Central memory CD8-positive, alpha-beta T cell (primary cell): ENCODE measurements at places on chromosomes 7 and 10.

- no peak for DNase-seq
These were observed 30.8 kb downstream of the SLC37A3 start for GRCh38 chr7:140367528-140367927.

DNA sequence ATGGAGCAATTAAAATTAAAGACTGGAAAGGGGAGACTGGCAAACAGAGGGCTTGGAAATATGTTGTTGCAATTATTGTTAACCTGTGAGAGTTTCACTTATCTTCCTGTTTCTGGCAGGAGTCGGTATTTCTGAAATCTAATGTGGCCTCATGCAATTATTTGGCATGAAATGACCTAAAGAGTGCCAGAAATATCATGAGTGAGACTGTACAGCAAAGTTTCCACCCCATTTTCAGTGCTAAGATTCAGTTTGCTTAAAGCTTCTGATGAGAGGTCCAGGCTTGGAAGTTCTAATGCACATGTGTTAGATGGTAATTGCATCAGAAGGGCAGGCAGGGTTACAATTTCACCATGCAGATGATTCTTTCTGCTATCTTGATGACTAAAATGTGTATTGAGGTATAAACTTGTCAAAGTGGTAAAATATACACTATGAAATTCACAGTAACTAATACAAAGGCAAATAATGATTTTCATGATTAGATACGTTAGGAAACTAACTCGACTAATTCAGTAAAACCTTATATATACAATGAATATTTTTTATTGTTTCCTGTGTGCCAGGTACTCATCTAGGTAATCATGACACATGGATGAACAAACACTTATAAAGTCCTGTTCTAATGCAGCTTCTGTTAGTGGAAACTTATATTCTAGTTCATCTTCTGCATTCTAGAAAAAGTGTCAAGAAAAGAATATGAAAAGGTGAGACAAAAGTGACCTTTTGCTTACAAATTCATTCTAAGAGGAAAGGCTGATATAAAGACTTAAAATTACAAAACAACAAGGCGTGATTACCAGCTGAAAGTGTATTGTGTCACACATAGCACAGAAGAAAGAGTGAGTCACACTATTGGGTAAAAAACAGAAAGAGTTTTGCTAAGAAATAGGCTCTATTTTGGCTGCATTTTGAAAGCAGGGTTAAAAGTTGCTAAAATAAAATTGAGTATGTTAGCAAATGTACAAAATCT, 533.4 kb upstream of the SEMA3D start:
- DNase-seq, result no peak

- no peak for DNase-seq
These were observed 2.3 kb upstream of the GIMAP8 start for GRCh38 chr7:150447966-150448788.

GRCh38 chr10:111758593-111758992, 425.0 kb downstream of the GPAM start:
- DNase-seq, result no peak

- DNase-seq, result no peak
These were observed 948 bp downstream of the ZNF138 start for GRCh38 chr7:64795176-64795575.

DNA sequence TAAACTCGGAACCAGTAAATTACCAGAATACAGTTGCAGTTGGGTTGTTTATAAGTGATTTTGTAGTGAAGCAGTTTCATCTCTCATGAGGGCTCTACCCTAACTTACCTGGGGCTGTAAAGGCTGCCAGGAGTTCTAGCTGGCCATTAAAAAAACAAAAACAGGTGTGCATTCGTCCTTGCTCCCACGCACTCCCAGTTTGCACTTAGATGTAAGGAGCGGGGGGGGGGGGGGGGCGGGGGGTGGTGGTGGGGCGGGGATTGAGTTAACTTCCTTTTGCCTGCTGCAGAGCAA, 2.3 kb upstream of the PFKFB3 start:
- DNase-seq, result no peak

DNA sequence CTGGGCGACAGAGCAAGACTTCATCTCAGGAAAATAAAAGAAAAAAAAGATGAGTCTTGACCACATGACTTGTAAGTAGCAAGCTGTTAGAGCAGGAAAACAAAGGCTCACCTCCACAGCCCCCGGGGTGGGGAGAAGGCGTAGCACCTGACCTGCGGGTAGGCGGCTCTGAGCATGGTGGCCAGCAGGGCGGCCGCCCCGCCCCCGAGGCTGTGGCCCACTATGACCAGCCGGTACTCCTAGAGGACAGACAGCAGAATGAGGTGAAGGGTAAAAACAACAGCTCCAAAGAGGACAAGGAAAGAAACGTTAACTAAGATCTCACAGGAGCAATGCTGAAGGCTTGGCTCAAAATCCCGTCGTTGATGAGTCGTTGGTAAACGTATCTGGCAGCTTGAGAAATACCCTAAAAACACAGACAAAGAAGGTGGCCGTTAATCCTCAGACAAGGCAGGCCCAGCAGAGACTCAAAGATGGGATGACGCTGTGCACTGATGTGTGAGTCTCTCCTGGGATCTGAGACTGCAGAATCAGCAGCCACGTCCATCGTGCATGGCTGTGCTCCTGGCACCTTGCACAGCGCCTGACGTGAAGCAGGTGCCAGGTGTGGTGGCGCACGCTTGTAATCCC, 31.1 kb downstream of the DAGLB start:
- no peak for DNase-seq

DNA sequence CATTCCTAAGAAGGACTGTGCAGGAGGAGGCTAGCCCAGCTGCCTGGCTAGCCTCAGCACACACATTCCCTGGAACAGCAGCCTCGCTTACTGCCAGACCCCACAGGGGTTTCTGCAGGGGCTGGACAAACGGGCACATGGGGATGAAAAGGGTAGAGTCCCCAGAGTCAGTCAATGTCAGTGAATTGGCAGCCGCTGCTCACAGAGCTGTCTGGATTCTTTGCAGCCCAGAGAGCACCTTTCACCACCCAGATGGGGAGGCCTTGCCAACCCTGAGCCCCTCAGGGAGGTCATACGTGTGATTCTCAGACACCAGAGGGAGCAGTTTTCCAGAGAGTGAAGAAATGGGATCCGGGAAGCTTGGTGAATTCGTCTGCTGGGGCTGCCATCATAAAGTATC, 143.3 kb downstream of the KCNMA1 start:
- DNase-seq, result no peak
